ENCODE measurements at places on chromosomes 12 and 14. TPM values are rescaled to one million over a fixed set of nuclear protein-coding genes. Genes with fewer than 3 reads are reported as not detected.

ARID4A gene
- 31.6 TPM for total RNA-seq

BDKRB1 gene
- 0.20 TPM for total RNA-seq

SERPINA10 gene
- total RNA-seq: not detected

BDKRB2 gene
- total RNA-seq: 2.7 TPM

PLBD1 gene
- 18.1 TPM for total RNA-seq

PMEL gene
- total RNA-seq: 19.8 TPM

TBK1 gene
- 26.7 TPM for total RNA-seq

NINJ2 gene
- total RNA-seq: 2.3 TPM

ITGA7 gene
- 87.4 TPM for total RNA-seq

SLC38A4 gene
- total RNA-seq: 2.7 TPM

SLC22A17 gene
- total RNA-seq: 13.1 TPM

C3AR1 gene
- 8.5 TPM for total RNA-seq

AKAP5 gene
- 1.3 TPM for total RNA-seq

FOXG1 gene
- total RNA-seq: not detected
